ENCODE measurements at places on chromosomes 3 and 15.

GRCh38 chr3:62453448-62453847 lies 80.1 kb upstream of the FEZF2 start:
- DNase-seq: no peak

- DNase-seq: peak; percentile 60
Measured at GRCh38 chr15:88391006-88391405, 76.2 kb downstream of the MRPL46 start.

GRCh38 chr3:150521463-150521862 lies 24.8 kb downstream of the SERP1 start:
- no peak for DNase-seq

GRCh38 chr3:81433675-81434074 lies 327.8 kb downstream of the GBE1 start:
- no peak for DNase-seq

DNA sequence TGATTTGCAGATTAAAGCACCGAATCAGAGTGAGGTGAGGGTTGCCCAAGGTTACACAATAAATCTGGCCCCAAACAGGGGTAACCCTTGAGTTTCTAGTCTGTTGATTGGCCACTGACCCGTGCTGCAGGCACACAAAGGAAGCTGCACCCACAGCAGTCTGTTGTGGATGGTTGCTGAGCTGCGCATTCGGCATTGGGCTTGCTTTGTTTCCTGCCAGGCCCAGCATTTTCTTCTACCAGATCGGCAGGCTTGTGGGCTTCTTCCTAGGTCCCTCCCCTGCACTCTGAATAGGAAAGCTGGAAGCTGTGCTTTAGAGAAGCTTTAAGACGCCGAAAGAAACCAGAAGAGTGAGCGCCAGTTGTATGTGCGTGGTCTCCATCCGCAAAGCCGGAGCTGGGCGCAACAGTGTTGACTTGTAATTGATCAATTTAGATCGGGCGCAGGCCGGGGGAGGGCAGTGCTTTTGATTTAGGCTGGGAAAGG lies 12.1 kb downstream of the B3GNT5 start:
- DNase-seq: no peak

GRCh38 chr3:149589332-149589731 lies 68.5 kb downstream of the WWTR1 start:
- peak; percentile 50 for DNase-seq

DNA sequence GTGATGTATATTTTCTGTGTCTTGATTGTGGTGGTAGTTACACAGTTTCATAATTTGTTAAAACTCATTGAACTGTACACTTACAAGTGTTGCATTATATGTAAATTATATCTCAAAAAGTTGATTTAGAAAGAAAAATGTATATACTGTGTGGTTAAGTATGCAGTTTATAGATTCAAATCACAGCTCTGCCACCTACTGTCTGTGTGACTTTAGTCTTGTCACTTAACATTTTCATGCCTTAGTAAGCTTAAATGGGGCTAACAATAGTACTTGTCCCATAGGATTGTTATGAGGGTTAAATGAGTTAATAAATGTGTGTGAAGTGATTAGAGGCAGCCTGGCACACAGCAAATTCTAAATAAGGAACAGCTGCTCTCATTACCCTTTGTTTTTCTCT lies 120.9 kb upstream of the P2RY1 start:
- DNase-seq: no peak

DNA sequence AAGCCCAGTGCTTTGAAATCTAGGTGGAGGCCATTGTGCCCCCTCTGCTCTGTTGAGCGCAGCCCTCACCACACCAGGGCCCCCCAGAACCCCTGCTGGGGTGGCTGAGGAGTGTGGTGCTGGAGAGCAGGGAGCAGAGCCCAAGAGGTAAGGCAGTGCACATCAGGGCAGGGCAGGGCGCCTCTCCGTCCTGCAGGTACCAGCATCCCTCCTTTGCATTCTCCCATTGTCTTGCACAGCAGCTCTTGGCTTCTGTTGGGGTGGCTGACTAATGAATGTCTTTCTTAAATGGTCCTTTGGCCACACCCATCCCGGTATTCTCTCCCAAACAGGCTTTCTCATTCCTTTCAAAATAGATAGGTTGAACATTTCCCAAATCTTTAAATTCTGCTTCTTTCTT lies 41.4 kb upstream of the GABRG3 start:
- DNase-seq: no peak

- DNase-seq: no peak
Measured at GRCh38 chr3:9770276-9770812, 597 bp upstream of the CAMK1 start.

- DNase-seq: no peak
Measured at GRCh38 chr3:128336337-128337156, 130.1 kb downstream of the DNAJB8 start.

DNA sequence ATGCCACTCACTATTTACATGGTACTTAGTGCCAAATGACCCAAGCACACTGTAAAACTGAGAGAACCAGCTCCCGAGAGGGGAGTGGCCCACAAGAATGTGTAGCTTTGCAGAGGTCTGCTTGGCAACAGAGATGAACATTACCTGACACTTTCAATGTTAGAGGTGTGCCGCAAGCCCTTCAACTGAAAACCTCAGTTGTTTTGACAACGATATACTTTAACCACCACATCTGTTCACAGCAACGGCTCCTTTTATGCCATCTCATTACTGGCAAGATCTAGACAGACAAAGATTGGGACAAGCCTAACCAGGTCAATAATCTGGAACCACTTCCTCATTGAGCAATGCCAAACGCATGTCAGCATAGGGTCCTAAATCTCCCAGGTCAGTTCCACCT lies 23.7 kb downstream of the NEK10 start:
- no peak for DNase-seq

GRCh38 chr3:54557538-54558428 lies 370.1 kb downstream of the LRTM1 start:
- no peak for DNase-seq

GRCh38 chr3:124467980-124468902 lies 262.0 kb upstream of the UMPS start:
- peak; percentile 21 for DNase-seq

DNA sequence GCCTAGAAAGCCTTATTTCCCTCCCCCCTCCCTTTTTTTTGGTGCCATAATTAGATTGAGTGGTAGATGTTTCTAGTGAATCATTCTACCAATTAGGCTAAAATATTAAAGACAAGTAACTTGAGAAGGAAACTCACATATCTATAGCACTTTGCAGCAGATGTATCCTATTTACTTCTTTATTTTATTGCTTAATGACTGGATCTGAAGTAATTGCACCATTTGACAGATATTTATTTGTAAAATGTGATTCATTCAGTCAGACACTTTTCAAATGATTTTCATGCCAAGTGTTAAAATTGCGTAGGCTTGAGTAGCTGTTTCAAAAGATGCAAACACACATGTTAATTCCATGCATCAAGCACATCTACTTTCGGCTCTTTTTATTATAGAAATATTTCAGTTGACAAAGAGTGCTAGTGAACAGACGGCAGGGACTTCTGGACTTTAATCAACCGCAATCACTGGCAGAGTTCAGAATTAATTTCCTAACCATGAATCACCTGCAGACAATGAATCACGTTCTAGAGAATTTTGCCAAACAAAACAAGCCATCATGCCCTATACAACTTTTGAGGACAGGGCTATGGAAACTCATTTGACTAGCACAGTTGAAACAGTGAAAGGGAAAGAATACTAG lies 636.8 kb downstream of the MECOM start:
- peak; percentile 91 for DNase-seq

DNA sequence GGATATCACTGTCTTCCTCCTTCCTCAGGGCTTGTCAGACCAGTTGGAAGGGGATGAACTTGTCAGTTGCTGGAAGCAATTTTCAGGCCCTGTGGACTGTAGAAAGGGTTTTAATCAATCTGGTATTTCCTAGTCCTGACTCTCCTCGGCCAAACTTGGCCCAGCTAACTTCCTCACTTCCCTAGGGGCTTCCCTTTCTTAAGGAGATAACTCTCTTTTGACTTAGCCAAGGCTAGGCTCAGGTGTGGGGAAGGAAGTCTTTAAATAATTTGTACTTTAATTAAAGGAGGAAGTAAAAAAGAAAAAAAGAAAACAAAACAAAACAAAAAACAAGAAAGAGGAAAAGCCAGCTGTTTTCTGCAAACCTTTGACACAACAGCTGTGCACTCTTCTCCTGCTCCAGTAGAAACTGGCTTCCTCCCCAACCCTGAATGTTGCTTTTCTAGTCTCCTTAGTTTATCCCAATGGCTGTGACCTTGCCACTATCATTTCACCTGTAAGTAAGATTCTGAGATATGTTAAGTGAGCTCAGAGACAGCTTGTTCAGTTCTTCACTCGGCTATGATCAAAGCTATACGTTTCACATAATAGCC lies 53.0 kb upstream of the ST3GAL6 start:
- no peak for DNase-seq

DNA sequence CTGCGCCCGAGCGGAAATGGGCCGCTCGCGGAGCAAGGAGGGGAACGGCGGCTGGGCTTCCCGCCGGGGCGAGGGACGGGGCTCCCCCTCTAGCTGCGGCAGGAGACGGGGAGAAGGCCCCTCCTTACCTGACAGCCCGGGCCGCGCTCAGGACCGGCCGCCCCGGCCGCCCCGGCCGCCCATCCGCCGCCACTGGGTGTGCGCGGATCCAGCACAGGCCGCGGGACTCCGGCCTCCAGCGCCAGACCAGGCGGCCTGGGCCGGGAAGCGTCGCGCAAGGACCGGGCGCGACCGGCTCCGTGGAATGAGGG lies 296 bp downstream of the TPRA1 start:
- no peak for DNase-seq

DNA sequence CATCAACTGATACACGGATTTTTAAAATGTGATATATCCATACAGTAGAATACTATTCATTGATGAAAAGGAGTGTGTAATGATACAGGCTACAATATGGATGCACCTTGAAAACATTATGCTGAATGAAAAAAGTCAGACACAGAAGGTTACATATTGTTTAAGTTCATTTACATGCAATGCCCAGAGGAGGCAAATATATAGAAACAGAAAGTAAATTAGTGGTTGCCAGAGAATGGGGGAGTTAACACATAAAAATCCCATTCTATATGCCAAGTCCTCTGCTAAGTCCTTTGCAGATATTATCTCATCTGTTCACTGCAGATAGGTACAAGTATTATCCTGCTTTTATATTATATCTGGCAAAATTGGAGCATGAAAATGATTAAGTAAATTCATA lies 22.1 kb upstream of the CDIN1 start:
- DNase-seq: no peak

- DNase-seq: no peak
Measured at GRCh38 chr3:23019596-23020300, 183.4 kb upstream of the UBE2E2 start.

DNA sequence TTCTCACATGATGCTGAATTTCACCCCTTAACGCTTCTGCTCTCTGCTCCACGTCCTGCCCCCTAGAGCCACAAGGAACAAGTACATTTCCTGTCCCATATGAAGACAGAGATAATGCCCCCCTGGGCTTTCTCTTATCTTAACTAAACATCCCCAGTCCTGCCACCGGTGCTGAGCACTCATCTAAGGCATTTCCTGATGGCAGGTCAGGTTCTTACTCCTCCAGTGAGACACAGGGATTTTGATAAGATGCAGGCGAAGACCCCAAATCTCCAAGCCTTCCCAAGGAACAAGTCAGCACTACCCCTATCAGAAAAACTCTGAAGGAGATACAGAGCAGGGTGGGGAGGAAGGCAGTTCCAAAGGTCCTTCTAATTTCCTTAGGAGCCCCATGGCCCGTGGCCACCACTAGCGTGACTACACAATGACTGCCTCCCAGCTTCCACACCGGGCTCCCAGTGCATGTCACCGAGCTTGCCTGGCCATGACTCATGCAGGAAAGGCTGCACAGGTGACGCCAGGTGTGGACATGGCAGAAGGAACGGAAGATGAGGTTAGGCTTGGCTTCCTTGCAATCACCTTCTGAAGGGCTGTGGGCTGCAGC lies 152.9 kb downstream of the XXYLT1 start:
- no peak for DNase-seq

DNA sequence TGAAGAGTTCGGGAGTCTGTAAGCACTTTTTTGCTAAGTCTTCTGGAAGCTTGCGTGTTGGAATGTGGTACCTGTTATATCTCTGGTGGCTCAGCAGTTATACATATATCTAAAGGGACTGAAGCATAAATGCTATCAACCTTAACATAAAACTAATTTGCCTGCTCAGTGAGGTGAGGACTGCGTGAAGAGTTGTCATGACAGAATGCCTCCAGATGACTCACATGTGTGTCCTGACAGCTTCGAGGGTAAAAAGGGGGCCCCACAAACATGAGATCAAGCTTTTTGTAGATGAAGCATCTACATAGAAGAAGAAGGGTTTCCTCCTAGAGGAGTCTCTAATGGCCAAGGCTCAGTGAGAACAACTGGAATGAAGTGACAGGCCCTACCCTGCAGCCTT lies 88.8 kb upstream of the C3orf80 start:
- DNase-seq: no peak

GRCh38 chr15:44647036-44647435 lies 16.4 kb downstream of the SPG11 start:
- no peak for DNase-seq

DNA sequence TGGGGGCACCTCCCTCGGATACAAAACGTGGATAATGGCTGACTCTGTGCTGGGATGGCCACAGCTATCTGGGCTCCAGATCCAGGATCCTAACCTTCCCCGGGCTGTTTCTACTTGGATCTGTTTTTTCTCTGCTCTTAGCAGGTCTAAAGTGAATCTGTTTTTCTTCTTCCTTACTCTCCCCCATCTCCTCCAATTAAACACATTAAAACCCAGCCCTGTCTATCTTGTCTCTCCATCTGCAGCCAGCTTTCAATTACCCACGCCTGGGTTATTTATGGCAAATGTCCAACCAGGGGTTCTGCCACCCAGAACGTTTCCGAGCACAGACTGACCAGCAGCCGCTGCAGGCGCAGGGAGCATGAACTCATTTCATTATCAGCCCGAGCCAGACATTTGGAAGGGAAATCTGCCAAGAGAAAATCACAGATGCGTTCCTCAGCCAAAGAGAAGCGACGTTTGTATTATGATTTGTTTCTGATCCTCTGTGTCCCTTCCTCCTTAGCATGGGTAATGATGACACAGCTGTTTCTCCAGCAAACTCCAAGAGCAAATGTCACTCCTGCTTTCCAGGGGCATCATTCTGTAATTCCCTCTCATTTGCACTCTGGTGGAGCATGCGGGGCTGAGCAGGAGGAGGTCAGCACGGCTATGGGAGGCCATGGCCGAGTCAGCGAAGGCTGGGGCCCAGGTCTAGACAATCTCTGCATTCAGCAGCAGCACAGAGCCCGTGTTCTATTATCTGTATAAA lies 42.0 kb downstream of the UMPS start:
- DNase-seq: peak; percentile 76

- DNase-seq: no peak
Measured at GRCh38 chr3:78614486-78614885, 1153.3 kb downstream of the ROBO1 start.

GRCh38 chr3:72111265-72112205 lies 326.6 kb upstream of the PROK2 start:
- DNase-seq: no peak

DNA sequence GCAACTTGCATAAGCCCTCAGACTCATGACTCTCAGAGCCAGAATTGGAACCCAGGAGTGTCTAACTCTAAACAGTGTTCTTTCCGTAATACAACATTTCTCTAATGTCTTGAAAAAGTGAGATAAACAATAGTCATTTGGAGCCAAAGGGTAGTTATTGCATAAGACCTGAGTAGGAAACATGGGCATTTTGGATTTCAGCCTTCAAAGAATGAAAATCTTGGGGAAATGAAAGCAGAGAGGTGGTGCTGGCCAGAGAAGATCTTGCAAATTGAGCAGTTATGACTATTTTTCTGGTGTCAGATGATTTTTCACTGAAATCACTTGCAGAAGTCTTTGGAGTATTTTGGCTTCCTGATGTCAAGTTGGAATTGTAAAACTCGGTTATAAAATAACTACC lies 379.4 kb downstream of the DIPK2A start:
- DNase-seq: no peak
